ELR (cell line): ENCODE measurements at places on chromosomes 11 and 22.

- DNase-seq = no peak
These were observed 266.1 kb downstream of the RAB38 start for GRCh38 chr11:87909178-87909577.

DNA sequence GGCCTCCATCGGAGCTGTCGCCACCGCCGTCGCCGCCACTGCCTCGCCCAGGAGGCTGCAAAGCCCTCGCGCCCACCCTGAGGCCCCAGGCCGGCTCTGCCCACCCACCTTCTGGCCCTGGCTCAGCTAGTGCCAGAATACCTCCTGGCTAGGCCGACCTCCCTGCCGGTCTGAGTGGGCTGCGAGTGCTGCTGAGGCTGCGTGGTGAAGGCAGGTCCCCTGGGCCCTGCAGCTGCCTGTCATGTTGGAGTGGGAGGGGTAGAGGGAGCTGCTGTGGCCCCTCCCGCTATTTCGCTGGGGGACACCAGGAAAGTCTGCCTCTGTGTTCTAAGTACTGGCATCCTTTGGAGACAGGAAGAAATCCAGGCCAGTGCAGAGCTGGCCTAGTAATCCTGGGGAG lies 34.2 kb downstream of the LRRC10B start:
- no peak for DNase-seq

DNA sequence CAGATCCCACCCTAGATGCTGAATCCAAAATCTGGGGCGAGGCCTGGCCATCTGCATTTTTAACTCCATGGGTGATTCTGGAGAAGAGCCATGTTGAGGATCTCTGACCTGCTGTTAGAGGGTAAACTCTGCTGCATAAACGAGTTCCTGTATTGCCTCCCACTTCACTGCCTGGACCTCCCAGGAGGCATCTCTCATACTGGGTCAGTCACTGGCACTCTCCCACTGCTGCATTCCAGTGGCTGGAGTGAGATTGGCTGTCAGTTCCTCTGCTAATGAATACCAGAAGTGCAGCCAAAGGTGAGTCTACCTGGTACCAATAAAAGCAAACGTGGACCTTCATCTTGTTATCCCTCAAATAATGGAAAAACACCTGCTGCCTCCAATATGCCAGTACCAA lies 10.3 kb downstream of the POLDIP3 start:
- no peak for DNase-seq

GRCh38 chr11:8110396-8110795 lies 29.4 kb downstream of the TUB start:
- DNase-seq = no peak

DNA sequence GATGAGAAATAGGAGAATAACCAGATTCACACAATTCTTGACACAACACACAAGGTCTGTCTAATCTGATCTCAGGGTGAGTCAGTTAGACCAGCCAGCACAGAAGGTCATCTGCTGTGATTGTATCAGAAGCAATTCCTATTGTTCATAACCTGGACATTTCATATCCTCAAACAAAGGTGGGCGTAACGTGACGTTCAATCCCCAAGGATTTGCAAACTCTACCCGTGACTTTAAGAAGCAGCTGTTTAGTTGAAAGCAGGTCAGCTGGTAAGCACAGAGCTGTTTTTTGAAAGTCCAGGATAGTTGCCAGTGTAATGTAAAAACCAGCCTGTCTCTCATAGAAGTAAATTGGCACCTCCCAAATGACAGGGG lies 385.1 kb downstream of the DCDC1 start:
- peak; percentile 64 for DNase-seq

GRCh38 chr11:57131080-57131790 lies 50.5 kb upstream of the LRRC55 start:
- peak; percentile 28 for DNase-seq

DNA sequence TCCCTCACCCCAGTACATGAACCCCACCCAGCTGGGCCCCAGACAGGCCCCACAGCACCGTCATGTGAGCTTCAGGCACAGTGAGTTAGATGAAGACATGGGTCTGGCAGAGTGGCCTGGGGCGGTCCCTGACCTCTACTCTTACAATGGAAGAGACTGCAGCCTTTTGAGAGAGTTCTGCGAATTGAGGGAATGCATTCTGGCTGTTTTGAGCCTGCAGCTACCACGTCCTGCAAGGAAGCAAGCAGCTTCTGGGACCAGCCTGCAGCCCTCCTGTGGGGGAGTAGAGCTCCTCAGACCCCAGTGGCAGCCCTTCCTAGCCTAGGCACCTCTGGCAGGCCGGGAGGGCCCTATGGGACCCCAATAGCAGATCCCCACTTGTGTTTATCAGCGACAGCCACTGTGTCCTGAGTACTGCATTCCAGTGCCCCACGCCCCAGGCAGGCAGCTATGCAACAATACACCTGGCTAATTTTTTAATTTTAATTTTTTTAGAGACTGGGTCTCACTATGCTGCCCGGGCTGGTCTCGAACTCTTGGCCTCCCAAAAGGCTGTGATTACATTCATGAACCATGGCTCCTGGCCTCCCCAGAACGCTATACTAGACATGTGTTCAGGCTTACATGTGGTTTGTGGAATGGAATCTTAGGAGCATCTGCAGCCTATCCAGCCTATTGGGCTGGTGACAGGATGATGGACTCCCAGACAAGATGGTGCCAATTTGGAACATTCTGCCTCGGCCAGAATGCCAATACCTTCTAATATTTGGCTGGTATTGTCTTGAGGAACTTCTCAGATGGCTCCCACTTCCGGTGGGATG lies 717 bp upstream of the SLC7A4 start:
- no peak for DNase-seq

- DNase-seq = no peak
These were observed 105.1 kb downstream of the RRAS2 start for GRCh38 chr11:14253840-14254239.

DNA sequence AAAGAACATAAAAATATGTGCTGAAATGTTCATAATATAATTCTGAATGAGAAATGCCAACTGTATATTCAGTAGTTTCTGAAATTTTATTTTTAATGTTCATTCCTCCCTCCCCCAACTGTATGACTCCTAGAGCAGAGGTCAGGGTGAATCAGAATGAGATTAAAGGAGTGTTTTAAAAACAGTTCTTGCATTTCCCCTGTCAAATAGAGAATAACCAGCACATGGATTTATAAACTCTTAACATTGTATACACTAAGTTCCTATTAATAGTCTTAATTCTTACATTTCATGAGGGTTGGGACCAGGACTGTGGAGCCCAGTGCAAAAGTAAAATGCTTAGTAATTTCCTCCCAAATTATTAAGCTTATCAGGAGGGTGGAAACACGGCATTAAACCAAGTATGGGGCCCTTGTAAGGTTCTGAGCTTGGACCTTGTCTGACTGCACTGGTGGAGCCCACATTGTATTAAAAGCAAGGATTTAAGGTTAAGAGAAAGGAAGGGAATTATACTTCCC lies 474.6 kb upstream of the RAG2 start:
- DNase-seq = peak; percentile 2

- DNase-seq = no peak
These were observed 277.2 kb upstream of the PLET1 start for GRCh38 chr11:112537846-112538330.
